Activated CD4-positive, CD25-positive, alpha-beta regulatory T cell treated with anti-CD3 and anti-CD28 coated beads, Interleukin-2, amount 50 U/mL, for 16 hours (primary cell): ENCODE measurements at places on chromosomes 2 and 18.

GRCh38 chr2:218161644-218162043 is 5.1 kb downstream of the CXCR1 start:
- no peak for DNase-seq

DNA sequence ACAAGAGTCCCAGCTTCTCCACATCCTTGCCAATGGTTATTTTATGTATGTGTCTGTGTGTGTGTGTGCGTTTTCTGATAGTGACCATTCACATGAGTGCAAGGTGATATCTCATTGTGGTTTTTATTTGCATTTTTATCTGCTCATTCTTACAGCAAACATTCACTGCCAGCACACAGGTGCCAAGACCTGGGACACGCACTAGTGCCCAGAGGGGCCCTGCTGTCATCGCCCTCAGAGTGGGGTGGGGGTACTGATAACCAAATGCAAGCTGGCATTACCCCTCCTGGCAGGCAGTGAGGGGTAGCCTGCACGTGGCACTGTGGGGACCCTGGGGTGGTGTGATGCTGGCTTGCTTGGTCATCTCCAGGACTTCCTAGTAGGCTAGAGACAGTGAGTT is 285.4 kb downstream of the LPIN1 start:
- DNase-seq, result no peak

- no peak for DNase-seq
These were observed 115.1 kb upstream of the GPC1 start for GRCh38 chr2:240320204-240320993.

DNA sequence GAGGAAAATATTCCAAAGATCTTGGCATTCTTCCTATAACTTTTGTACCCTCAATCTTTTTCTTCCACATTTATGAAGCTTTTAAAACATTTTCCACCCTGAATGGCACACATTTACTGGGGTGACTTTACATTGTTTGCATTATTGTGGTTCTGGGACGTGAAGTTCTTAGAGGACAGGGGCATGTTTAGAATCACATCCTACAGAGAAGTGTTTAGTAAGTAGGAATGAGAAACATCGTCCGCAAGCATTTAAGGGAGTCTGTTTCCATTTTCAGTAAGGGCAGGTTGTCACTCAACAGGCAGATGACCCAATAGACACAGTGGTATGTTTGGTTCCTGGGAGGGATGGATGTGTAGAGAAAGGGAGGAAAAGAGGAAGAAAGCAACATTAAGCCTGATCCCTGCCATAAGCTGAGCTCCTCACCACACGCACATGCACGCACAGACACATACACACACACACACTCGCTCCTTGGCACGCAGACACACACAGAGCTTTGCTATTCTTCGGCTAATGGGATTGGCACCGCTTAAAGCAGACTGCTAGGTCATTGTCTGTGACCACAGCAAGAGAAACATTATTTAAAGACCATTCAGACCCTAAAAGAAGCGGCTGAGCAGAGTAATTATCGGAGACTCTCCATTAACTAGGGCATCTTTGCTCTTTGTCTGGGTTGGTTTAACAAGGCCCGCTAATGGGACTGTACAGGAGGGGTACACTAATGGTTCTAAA is 14.2 kb upstream of the PLEKHM3 start:
- no peak for DNase-seq

GRCh38 chr2:234366891-234367290 is 130.0 kb downstream of the ARL4C start:
- DNase-seq, result no peak

GRCh38 chr18:43420950-43421349 is 143.7 kb upstream of the SYT4 start:
- no peak for DNase-seq

- no peak for DNase-seq
These were observed 195.2 kb downstream of the SLC8A1 start for GRCh38 chr2:40256649-40257048.

DNA sequence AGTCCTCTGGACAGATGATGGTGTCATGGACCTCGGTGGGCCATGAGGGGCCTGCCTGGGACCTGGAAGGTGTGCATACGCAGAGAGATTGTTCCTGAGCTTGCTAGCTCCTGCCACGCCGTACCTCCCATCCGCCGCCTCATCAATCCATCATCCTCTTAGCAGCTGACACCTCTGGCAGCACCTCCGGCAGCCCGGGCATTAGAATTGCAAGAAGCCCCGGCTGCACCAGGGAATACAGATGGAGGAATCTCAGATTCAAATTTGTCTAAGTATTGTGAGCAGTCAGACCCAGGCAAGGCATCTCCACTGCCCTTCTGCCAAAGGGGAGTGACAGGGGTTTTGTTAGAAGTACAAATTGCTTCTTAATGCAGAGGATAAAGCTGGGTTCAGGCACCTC is 4.5 kb downstream of the C1QL2 start:
- DNase-seq, result no peak

DNA sequence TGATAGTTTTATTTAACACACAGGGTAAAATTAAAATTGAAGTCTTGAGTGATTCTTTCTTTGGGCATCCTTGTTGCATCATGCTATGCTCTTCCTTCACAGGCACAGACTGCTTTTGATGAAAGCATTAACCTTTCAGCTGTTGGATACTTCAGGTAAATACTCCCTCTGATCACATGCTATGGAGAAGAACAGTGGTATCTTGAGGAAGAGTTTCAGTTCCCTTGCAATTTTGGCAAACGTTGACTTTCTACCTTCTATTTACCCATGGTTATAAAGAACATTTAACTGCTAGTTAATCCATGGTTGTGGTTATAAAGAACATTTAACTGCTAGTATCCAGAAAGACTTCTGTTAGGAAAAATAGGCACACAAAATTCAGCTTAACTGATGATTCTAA is 75.7 kb downstream of the AOX1 start:
- DNase-seq, result no peak

DNA sequence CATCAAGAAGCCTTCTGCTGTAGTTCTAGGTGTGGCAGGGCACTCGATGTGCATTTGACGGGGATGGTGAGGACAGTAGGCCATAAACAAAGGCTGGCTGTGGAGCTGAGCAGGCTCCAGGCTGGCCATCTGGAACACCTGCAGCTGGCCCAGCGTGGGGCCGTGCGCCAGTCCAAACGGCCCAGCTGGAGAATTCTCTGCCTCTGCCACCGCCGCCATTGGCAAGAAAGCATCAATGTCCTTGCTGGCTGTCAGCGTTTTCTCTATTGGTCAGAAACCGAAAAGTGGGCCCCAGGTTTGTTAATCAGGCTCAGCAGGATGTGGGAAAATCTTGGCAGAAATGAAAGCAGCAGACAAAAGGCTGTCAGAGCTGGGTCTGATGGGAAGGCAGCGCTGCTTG is 24.0 kb upstream of the CTIF start:
- no peak for DNase-seq

GRCh38 chr18:42854558-42854957 is 260.9 kb downstream of the RIT2 start:
- no peak for DNase-seq

GRCh38 chr18:35076135-35076924 is 35.1 kb downstream of the MAPRE2 start:
- DNase-seq, result no peak

DNA sequence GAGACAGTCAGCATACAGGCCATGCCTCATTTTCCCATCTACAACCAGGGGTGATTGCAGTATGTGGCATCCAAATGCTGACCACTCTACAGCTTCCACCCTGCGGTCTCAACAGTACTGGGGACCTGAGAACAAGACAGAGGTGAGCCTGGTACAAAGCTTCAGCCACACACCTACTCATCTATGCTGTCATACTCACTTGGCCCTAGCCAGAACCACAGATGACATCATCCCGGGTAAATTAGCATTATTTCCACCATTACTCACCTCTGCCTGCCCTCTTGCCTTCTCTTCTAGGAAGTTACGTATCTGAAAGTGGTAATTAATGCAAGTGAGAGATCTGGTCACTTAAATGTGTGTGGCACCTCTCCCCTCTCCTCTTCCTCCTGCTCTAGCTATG is 208.2 kb upstream of the ARL4C start:
- no peak for DNase-seq

GRCh38 chr2:121519732-121520640 is 10.7 kb upstream of the RNU4ATAC start:
- no peak for DNase-seq

GRCh38 chr2:189574793-189575475 is 5.7 kb downstream of the SLC40A1 start:
- no peak for DNase-seq

DNA sequence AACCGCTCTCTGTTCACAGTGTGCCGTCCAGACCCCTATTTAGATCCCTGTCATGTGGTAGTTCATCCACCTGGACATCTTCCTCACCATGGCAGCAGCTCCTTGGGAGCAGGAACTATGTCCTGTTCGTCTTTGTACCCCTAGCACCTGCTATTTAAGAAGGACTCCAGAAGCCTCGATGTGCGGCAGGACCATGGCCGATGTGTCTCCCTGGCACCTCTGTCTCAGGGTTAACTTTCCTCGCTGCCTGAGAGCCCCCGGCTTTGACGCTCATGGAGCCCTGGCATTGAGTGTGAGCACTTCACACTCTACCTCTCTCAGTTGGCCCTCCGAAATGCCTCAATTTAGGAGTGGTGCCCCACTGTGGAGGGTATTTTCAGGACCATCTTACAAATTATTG is 152.0 kb downstream of the FAM210A start:
- DNase-seq, result no peak

- DNase-seq, result no peak
These were observed 5.9 kb upstream of the GULP1 start for GRCh38 chr2:188285774-188286173.

- no peak for DNase-seq
These were observed 111.6 kb upstream of the LMAN1 start for GRCh38 chr18:59470561-59471121.

- DNase-seq, result no peak
These were observed 184.3 kb downstream of the UBE2E3 start for GRCh38 chr2:181164699-181165098.

DNA sequence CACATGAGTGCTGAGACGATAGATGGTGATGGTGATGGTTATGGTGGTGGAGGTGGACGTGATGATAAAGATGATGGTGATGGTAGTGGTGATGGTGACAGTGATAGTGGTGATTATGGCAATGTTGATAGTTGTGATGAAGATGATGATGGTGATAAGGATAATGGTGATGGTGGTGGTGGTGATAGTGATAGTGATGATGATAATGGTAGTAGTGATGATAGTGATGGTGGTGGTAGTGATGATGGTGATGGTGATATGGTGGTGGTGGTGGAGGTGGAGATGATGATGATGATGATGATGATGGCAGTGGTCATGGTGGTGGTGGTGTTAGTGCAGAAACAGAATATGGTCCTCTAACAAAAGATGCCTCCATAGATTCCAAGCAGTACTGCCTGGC is 10.3 kb downstream of the ANTXR1 start:
- no peak for DNase-seq

DNA sequence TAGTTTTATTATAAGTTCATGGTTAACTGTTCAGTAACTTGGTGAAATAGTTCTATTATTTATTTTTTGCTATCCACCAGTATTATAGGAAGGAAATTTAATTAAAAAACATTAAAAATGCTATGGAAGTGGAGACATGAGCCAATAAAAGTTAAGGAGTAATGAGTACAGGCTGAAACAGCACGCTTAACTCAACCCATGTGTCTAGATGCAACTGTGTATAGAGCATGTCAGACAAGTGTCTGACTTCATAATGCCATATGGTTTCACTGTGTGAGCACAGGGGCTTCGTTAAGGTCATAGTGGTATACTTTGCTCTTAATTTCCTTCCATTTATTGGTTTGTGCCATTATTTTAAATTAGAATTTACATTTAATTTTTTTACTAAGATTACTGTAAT is 566.8 kb upstream of the NRP2 start:
- no peak for DNase-seq

- no peak for DNase-seq
These were observed 148.4 kb downstream of the DOCK10 start for GRCh38 chr2:224893848-224894247.

DNA sequence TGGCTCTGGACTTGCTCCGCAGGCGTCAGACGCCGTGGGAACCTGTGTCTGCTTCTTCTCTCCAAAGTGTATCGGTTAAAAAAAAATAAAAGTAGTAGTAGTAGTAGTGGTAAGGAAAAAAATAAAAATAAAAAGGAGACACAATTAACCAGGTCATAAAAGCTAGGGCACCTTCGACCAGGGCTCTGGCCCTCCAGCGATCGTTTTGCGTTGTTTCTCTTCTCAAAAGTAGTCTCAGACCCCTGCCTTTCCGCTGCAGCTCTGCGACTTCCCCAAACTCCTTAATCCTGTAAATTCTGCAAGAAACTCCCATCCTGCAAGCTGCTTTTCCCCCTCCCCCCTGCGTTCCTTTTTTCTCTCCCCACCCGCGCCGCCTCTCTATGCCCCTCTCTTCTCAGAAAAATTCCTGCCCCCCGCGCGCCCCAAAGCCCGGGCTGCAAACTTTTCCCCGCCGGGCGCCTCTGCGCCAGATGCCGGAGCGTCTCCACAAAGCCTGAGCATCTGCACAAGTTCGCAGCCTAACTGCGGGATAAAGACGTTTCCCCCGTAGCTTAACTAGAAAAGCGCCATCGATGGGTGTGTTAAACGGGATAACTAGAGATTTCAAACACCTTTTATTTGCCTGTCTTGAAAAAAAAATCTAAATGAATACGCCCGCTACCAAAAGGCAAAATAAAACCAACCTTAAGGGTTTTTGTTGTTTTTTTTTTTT is 1.8 kb upstream of the SALL3 start:
- DNase-seq, result no peak

GRCh38 chr18:73638709-73639108 is 508.9 kb downstream of the FBXO15 start:
- no peak for DNase-seq

DNA sequence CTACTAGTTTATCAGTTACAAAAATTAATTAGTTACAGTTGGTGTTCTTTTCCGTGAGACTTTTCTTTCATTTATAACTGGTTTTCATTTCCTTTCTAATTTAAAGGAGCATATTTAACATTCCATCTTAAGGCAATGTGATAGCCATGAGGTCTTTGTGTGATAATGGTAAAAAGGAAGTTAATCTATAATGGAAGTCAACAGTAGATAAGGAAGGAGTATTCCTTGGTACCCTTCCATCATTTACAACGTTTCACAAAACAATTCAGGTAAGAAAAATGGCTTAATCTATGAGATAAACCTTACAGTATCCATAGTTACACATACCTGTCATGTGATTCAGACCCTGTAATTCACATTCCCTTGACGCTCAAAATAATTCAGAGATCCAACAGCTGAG is 525.4 kb upstream of the VWC2L start:
- DNase-seq, result no peak

GRCh38 chr2:241317391-241317790 is 1.7 kb downstream of the SEPTIN2 start:
- DNase-seq, result no peak

DNA sequence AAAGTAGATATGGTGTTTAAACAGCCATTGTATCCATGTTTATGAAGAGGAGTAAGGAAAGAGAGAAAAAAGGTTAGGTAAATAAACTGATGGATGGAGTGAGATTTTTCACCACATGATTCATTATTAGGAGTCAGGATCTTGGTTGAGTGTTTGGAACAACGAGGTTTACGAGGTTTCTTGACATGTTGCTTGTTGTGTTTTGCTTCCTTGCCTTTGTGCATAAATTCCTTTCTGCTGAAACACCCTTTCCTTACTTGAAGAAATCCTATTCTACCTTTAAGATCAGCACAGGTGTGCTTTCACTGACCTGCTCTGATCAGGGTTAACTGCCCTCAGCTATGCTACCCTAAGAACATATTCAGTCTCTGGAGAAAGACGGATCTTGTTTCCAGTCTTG is 66.6 kb downstream of the EFEMP1 start:
- DNase-seq, result no peak

GRCh38 chr2:240650254-240650965 is 25.1 kb downstream of the GPR35 start:
- DNase-seq, result no peak
